ENCODE measurements at places on chromosomes 11 and 22.

DNA sequence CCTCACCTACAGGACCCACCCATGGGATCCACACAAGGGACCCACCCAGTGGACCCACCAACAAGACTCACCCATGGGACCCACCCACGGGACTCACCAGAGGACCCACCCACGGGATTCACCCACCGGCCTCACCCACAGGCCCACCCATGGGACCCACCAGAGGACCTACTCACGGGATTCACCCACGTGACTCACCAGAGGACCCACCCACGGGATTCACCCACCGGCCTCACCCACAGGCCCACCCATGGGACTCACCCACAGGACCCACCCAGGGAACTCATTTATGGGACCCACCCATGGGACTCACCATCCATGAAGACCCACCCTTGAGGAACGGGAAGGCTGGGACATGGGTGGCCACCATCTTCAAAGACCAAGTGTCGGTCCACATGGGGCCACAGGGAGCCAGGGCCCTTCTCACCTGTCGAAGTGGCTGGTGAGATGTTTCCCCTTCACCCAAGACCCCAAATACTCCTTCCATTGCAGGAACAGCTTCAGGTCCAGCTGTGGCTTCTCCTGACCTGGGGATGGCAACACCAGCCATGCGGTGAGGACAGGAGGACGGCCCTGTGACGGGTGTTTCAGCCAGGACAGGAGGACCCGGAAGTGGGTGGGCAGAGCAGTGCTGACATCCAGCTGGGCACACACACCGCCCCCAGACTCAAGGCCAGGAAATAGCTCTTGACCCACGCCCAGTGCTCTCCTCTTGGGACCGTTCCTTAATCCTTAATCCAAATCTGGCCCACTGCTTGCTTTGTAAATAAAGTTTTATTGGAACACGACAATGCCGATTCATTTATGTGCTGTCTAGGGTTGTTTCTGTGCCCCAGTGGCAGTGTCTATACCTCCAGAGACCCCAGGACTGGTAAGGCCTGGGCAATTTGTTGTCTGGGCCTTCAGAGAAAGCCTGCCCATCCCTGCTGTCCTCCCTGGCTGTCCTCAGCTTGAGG lies 1005.1 kb downstream of the BRD1 start:
- DNase-seq = no peak

- DNase-seq = peak; percentile 67
Measured at GRCh38 chr22:36332623-36333332, 55.0 kb downstream of the MYH9 start.

- DNase-seq = no peak
Measured at GRCh38 chr11:69252490-69252837, 41.5 kb upstream of the MYEOV start.

GRCh38 chr11:128188346-128189004 lies 398.9 kb downstream of the ETS1 start:
- DNase-seq = no peak

GRCh38 chr11:31643857-31644256 lies 134.3 kb downstream of the ELP4 start:
- no peak for DNase-seq

- no peak for DNase-seq
Measured at GRCh38 chr22:39308614-39309363, 10.6 kb downstream of the RPL3 start.

- no peak for DNase-seq
Measured at GRCh38 chr11:23990346-23991164, 506.3 kb upstream of the LUZP2 start.

GRCh38 chr11:985406-985805 lies 51.1 kb downstream of the MUC6 start:
- DNase-seq = no peak

DNA sequence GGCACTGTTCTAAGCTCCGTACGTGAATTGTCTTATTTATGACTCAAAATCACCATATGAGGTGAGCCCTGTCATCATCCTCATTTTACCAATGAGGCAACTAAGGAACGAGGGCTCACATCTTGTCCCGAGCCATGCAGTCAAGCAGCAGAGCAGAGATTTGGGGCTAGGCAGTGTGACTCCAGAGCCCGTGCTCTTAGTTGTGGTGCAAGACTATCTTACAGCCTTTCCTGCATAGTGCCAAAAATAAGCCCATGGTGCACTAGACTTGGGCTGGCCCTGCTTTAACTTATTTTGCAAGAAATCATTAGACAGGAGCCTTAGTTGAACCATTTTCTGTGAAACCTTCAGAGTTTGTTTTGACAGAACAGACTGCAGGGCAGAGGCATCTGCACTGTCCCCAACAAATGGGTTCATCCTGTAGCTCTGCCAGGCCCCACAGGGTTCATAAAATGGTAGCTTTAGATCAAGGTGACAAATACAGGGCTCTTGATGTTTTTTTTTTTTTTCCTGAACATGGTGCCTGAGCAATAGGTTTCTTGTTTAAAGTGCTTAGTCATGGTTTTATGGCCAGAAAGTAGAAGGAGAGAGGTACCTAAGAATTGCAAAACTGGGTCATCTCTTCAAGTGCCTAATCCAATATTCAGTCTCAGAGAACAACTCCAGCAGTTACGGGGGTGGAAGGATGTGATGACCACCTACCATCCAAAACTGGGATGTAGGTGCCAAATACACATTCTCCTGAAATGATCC lies 56.6 kb downstream of the BMAL1 start:
- no peak for DNase-seq

- no peak for DNase-seq
Measured at GRCh38 chr22:50058906-50059880, 1.1 kb upstream of the TTLL8 start.

GRCh38 chr11:7651700-7652099 lies 21.6 kb downstream of the CYB5R2 start:
- DNase-seq = no peak

DNA sequence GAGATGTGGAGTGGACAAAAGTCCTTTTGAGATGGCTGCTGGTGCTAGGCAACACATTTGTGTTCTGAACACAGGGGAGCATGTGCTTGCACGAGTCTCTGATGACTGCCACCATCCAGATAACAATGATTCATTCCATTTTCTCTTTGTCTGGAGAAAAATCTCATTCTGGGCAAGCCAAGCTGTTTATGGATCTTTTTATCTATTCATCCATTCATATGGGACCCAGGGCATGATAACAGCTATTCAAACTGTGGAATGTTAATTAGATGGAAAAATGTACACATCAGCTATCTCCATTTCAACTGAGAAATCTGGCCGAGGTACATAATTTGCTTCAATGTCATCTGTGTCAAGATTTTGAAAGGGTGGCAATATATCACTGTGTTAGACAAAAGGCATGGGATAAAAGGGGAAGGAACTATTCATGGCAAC lies 117.5 kb upstream of the ZBED5 start:
- DNase-seq = no peak

DNA sequence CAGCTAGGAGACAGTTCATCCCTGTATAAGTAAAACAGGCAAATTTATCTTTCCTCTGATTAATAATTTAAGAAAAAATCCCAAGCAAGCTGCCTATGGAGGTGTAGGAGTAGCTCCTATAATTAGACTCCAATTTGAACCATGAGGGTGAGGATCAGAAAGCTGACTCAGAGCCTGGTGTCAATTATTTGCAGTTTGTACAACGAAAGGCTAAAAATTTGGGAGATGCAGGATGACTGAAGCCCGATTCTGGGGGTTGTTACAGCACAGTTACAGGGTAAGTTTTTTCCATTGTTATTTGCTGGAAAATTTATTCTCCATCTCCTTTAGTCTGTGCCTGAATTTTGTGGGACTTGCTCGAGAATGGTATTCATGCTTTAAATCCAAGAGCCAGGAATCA lies 359.4 kb upstream of the CCDC90B start:
- DNase-seq = no peak

Data from stimulated activated naive CD4-positive, alpha-beta T cell treated with Interleukin-2 at 50 U/mL for 16 hours (primary cell).